ENCODE measurements at places on chromosomes 16 and 17.

- DNase-seq: no peak
Observed at GRCh38 chr17:1865252-1866037, 35.6 kb downstream of the RPA1 start.

DNA sequence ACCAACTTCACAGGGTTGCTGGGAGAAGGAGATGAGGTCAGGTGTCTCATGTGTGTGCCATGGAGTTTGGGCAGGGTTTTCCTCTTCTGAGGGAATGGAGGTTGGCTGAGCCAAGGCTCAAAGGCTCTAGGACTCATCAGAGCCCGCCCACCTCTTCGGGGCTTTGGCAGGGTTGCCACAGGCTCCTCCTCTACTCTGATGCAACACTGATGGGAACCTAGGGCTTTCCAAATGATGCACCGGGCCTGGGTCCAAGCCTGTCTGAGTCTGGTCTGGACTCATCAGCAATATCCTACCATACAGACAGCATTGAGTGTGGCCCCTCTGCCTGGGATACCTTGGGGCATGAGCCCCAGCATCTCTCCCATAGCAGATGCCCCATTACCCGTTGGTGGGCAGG, 59.5 kb upstream of the LHX1 start:
- no peak for DNase-seq

- DNase-seq: no peak
Observed at GRCh38 chr16:74999219-74999608, 390 bp downstream of the ZNRF1 start.

- no peak for DNase-seq
Observed at GRCh38 chr16:73068541-73069401, 20.8 kb upstream of the ZFHX3 start.

- DNase-seq: no peak
Observed at GRCh38 chr17:40094874-40095273, 5.5 kb downstream of the NR1D1 start.

DNA sequence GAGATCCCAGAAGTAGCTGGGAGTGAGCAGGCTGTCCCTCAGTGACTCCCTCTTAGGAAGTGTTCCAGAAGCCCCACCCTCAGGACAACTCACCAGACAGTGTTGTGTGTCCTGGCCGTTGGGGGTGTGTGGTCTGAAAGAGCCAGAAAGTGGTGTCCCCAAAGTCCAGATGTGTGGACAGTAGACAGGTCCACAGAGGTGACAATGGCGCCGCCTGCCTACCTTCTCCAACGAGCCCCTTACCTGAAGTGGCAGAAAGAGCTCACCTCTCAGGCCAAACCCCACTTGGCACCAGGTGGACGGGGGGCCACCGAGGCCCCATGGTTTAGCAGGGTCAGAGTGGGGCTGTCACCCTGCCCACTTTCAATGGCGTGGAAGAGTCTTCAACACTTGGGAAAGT, 19.9 kb downstream of the C17orf100 start:
- DNase-seq: no peak

- DNase-seq: no peak
Observed at GRCh38 chr16:82963653-82964052, 336.9 kb downstream of the CDH13 start.

DNA sequence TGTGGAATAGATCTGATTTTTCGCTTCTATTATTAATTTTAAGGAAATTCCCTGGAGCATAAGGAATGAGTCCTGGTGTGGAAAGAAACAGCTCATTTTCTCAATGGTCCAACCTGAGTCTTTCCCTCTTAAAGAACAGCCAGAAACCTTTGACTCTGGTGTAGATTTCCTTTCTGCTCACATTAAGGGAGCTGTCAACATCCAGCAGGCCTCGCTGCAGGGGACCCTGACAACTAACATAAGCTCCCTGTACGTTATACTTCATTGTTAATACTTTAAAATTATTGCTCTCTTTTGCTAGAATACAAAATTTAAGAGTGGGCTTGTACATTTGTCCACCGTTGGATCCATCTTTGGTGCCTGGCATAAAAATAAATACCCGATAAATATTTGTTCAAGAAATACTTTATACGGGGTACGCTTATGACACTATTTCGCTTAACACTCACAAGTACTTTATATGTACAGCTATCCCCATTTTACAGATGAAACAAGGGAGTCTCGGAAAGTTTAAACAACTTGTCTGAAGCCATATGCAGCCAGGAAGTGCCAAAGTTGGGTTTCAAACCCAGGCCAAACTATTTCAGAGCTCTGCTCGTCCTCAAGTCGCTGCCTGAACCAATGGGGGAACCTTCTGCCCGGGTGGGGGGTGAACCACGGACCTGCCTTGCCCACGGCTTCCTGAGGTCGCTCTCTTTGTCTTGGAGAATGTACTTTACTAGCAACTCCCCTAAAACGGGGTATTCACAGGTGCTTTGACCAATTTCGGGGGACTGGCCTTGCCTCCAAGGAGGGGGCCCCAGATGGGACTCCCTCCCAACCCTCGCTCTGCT, 611 bp downstream of the SMARCE1 start:
- DNase-seq: no peak

Measured in NCI-H2081 treated with DMSO at 0.1 percent for 48 hours (cell line).